ENCODE measurements at places on chromosomes 16 and 17. TPM values are rescaled to one million over a fixed set of nuclear protein-coding genes. Genes with fewer than 3 reads are reported as not detected.

BRD7 gene
- total RNA-seq, result 61.8 TPM

MMP2 gene
- 277 TPM for total RNA-seq

LDHD gene
- total RNA-seq, result 2.3 TPM

KRT28 gene
- not detected for total RNA-seq

SMIM5 gene
- total RNA-seq, result 10.8 TPM

PTX4 gene
- 0.40 TPM for total RNA-seq

CLEC19A gene
- total RNA-seq, result not detected

CBFA2T3 gene
- 3.8 TPM for total RNA-seq

MYO19 gene
- 29.3 TPM for total RNA-seq

SLC2A4 gene
- 21.3 TPM for total RNA-seq

TMEM88 gene
- 18.4 TPM for total RNA-seq

CDH5 gene
- 50.9 TPM for total RNA-seq

KRT33B gene
- 0.09 TPM for total RNA-seq

HOXB2 gene
- 2.7 TPM for total RNA-seq

CFAP97D1 gene
- under 0.01 TPM for total RNA-seq

Data from muscle of leg (tissue), 16 donors.